ENCODE measurements at places on chromosomes 12 and 14.

DNA sequence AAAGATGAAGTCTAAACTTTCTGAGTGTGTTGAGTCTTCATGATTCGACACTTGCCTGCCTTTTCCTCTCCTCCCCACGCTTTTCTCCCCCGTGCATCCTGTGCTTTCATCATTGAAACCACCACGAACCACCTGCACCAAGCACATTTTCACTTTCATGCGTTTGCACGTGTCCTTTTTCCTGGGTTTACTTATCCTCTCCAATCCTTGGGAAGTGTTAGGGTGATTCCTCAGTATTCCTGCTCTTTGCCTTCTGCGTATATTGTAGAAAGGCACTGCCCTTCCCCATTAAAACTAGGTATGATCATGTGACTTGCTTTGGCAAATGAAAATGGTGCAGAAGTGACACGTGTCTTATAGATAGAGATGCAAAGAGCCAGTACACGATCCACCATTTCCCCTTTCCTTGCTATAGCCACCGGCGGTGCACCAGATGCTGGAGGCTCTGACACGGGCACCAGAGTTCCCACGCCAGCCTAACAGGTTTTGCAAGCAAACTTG, 106.6 kb downstream of the BRMS1L start:
- no peak for DNase-seq

DNA sequence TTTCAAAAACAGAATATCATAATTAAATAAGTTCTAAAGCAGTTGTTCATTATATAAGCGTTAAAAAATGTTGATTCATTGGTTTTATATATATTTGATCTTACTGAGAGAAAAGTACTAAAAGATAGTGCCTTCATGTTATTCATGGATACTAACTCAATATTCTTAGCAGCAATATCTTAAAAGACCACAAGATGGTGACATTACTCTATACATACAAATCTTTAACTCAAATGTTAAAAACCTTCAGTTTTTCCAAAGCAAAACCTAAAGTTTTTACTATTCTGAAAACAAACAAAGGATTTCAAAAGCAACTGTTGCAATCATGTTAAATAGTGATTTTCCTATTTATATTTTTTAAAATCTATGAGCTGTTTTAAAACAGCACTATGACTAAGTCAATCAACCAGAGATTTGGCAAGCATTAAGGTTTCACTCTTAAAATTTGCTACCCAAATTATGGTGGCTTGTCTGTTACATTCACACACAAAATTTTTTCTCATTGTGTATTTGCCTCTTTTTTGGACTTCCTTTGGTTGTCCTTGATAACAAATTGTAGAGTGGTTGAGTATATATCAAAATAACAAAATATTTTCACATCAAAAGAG, 50.1 kb upstream of the RERGL start:
- DNase-seq, result no peak

GRCh38 chr12:126950266-126950665, 1316.7 kb upstream of the TMEM132C start:
- DNase-seq, result no peak

- DNase-seq, result no peak
Measured at GRCh38 chr14:23603103-23603502, 24.5 kb upstream of the JPH4 start.

GRCh38 chr12:93387780-93388179, 10.1 kb downstream of the NUDT4 start:
- no peak for DNase-seq

- no peak for DNase-seq
Measured at GRCh38 chr14:33946679-33947476, 4.0 kb downstream of the EGLN3 start.

DNA sequence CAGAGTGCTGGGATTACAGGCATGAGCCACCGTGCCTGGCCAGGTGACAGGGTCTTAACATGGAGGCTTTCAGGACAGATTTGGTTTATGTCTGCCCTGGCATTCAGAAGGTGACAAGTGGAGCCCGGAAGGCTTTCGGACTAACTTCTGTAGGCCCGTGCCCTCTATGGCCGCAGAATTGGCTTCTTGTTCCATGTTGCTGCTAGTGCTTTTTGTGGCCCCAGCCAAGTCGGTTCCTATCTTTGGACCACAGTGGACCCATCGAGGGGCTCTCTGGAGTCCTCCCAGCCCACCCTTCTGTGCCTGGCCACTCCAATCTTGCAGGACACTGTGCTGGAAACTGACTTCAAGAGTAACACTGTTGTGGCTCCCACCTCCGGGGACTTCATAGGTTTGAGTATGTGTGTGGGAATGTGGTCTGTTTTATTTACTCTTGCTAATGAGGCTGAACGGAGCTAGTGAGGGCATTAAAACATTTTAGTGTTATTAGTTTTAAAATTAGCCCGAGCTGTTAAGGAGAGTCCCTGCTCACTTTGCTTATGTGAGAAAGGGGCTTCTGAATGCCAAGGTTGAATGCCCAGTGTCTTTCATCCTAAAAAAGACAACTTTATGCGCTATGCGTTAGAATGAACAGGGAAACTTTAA, 245.9 kb downstream of the CACNA1C start:
- DNase-seq, result no peak

DNA sequence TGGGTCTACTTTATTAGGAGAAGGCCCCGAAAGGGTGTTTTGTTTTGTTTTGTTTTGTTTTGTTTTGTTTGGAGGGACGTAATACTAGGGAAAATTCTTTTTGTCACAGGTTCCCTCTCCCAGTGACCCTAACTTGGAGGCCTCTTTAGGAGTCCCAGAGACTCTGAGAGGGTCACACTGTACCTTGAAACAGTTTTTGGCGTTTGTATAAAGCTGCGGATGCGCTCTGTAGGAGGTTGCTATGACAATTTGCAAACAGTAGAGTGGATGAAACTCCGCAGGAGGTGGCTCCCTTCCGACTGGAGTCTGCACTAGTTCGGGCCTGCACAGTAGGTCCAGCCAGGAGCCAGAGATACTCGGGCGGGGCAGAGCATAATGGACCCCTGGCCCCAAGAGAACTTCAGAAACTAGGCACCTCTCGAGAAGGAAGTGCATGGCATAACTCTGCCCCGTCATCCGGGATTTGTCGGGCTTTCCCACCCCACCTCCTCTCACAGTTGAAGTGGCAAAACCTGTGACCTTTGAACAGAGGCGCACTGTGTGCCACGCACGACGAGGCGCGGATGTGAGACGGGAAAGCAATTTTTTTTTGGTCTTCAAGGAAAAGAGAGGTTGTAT, 1.3 kb upstream of the DYRK2 start:
- DNase-seq, result no peak

DNA sequence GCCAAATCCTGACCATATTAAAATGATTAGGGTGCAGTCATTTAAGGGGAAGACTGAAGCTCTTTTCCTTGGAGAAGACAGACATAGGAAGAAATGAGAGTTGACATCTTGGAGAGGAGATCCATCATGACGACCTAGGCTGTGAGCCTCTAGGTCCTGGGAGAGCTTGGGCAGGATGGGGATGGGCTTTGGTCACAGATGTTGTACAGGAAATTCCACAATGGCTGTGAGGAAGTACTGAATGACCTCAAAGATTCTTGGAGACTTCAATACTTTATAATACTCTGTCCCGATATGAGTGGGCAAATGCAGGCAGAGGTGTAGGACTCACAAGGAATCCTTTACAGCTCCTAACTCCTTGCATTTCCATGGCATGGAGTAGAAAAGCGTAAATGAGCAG, 204.9 kb upstream of the FRMD6 start:
- DNase-seq, result no peak

DNA sequence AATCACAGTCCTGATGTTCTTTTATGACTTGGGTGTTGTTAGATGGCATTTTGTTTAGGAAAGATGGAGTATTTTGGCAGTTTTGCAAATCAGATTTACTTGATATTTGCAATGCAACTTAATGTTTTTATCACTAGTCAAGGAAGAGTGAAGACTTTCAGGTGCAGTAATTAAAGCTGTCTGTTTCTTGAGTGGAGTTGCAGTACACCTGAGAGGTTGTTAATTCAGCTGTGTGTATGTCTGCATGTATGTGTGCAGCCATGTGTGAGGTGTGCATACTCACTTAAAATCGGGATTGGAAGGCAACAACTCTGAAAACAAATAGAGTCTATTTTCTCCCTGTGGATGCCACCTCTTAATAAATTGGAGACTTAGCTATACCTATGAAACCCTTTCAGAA, 94.5 kb downstream of the RMST start:
- no peak for DNase-seq

GRCh38 chr12:119940897-119941296, 48.1 kb upstream of the BICDL1 start:
- no peak for DNase-seq

DNA sequence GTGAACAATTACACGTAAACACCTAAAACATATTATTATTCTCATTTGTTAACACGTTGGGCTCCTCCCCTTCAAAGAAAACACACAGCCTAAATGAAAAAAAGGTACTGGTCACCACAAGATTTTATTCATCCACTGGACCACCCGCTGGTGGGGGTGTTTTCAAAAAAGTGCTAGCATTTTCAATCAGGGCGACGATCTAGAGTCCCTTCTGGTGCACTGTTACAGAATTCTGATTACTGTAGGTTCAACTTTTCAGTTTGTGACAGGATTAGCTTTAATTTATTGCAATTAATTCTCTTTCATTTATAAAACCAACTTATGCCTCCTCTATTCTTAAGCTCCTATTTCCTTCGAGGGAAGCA, 443 bp downstream of the MAGOHB start:
- DNase-seq, result no peak

DNA sequence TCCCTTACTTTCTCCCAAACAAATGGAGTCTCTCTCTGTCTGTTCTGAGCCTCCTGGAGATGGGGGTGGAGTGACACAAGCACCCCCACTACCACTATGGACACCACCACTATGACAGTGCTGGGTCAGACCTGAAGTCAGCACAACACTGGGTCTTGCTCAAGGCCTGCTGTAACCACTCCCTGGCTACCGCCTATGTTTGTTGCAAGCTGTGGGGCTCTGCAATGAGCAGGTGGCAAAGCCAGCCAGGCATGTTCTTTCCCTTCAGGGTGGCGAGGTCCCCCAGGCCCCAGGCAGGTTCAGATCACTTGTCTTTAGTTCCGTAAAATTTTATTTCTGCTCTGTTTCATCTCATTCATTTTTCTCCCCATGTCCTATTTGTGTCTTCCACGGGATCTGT, 349.8 kb downstream of the TMEM121 start:
- no peak for DNase-seq

- DNase-seq, result no peak
Measured at GRCh38 chr14:26719514-26719913, 121.7 kb upstream of the NOVA1 start.

GRCh38 chr12:96218989-96219678, 25.0 kb downstream of the ELK3 start:
- DNase-seq, result no peak

DNA sequence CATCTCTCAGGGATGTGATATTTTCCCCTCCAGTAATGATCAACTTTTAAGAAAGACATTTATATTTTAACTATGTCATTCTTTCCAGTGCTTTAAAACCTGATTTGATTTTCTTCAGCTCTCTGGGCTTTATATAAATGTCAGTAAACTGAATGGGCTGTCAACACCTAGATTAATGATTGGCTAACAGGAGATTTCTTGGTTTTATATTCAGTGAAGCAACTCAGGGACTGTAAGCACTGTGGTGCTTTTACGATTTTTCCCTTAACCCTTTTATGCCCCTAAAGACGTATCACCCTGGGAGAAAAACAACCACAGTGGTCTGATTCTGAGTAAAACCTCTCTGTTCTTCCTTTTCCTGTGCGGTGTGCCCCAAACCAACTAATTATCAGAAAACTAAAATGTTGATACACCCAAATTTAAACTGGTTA, 38.0 kb downstream of the PTGER2 start:
- no peak for DNase-seq

- peak; percentile 3 for DNase-seq
Measured at GRCh38 chr14:20855652-20856291, 35.4 kb upstream of the RNASE3 start.

- DNase-seq, result no peak
Measured at GRCh38 chr12:57777367-57777766, 5.0 kb downstream of the EEF1AKMT3 start.

- no peak for DNase-seq
Measured at GRCh38 chr12:104049278-104049902, 597 bp downstream of the GLT8D2 start.

DNA sequence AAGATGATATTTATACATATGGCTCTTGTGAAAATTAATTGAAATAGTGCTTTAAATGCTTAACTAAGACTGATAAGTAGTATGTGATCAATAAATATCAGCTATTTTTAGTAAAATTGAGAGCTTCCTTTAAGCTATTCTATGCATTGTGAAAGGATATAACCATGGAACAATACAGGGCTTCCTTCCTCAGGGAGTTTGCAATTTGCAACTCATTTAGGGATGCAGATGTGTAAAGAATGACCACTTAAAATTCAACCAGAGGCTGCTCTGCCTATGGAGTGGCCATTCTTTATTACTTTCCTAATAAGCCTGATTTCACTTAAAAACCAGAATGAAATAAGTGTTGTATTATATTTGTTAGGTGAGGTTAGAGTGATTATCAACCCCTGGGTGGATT, 103.2 kb upstream of the PRICKLE1 start:
- no peak for DNase-seq

DNA sequence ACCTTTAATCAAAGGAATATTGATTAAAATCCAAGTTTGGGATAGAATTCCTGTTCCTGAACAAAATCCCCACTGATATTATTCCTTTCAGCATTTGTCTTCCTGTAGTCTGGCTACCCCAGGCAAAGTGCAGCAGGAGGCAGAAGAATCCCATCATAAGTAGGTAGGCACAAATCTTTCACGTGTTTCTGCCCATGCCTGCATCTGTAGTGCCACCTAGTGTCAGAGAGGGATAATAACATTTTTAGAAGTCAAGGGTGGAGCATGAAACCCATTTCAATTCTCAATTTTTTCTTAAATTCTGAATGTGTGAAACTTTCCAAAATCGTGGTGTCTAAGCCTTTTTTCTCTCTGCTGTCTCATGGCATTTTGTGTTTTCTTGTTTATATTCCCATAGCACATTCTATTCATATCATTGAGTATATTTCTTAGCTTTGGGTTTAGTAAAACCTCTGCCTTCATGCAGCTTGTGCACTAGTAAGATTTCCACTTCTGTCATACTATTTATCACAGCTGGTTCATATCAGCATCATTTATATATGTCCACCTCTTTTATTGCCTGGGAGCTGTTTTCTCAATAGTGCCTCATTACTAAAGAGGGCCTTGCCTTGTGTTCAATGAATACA, 47.8 kb upstream of the RERG start:
- peak; percentile 65 for DNase-seq

- DNase-seq, result no peak
Measured at GRCh38 chr12:96020314-96021003, 14.9 kb downstream of the LTA4H start.

GRCh38 chr12:81530352-81530751, 228.8 kb downstream of the PPFIA2 start:
- no peak for DNase-seq

- no peak for DNase-seq
Measured at GRCh38 chr12:100752841-100753240, 41.7 kb upstream of the ANO4 start.

- no peak for DNase-seq
Measured at GRCh38 chr12:66999141-66999540, 270.0 kb upstream of the CAND1 start.

- DNase-seq, result no peak
Measured at GRCh38 chr12:61452076-61452475, 808.1 kb upstream of the USP15 start.

GRCh38 chr14:37655418-37655817, 60.0 kb downstream of the TTC6 start:
- no peak for DNase-seq

GRCh38 chr14:33457617-33458016, 493.3 kb downstream of the EGLN3 start:
- DNase-seq, result no peak
